ENCODE measurements at places on chromosomes 1 and 21.
A peak's percentile ranks its signal among the peaks of the same experiment; 100 is the strongest.

DNA sequence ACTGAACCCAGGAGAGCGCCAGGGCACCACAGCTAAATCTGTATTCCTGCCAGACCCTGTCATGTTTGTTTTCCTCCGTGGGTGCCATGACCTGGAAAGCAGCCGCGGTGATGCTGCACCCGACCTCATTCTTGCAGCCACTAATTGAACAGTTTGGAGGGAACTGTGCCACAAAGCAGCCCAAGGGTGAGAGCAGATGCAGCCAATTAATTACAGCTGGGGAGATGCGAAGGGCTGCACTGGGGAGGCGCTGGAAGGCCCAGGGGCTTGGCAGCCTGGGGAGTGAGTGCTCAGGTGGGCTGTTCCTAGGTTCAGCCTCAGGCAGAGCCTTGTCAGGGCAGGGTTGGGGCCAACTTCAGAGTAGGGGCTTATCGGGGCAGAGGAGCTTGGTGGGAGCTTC lies 158.4 kb upstream of the CD34 start:
- DNase-seq: no peak

DNA sequence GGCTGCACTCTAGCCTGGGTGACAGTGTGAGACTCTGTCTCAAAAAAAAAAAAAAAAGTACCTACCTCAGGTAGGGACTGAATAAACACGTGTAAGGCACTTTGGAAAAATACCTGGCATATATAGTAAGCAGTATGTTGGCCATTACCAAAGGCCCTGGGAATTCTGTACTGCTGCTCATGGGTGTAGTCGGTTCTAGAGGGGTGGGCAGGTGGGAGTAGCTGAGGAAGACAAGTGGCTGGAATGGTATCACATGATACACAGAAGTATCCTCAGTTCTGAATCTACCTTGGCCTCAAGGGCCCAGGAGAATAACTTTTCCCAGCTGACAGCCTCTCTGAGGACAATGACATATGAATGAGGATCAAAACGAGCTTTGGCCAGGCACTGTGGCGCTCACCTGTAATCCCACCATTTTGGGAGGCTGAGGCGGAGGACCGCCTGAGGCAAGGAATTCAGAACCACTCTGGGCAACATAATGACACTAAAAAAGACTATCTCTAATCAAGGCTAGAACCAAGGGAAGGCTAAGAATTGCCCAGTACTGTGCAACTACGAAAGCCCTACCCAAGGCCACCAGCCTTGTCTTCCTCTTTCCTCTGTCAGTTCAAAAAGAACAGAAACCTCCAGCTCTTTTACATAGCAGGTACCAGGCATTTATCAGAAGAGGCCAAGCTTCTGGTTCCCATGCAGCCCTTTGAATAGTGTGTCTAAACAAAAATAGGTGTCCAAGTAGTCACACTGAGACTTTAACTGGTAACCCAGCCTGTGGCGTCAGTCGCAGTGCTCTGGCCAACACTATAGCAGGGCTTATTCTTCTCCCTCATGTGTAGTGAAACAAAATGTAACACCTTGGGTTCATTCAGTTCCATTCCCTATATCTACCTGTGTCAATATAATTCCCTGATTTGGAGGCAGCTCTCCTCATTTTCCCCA lies 10.2 kb downstream of the MMACHC start:
- no peak for DNase-seq

GRCh38 chr1:3491291-3492246 lies 37.1 kb downstream of the ARHGEF16 start:
- DNase-seq: peak; percentile 54

- no peak for DNase-seq
Observed at GRCh38 chr21:33831962-33832659, 83.5 kb downstream of the ATP5PO start.

GRCh38 chr21:28543975-28544374 lies 448.7 kb downstream of the LTN1 start:
- no peak for DNase-seq

- no peak for DNase-seq
Observed at GRCh38 chr1:244199902-244200301, 148.8 kb downstream of the ZBTB18 start.

GRCh38 chr1:33435096-33435820 lies 4.4 kb upstream of the PHC2 start:
- DNase-seq: peak; percentile 92

- DNase-seq: no peak
Observed at GRCh38 chr1:59176471-59176870, 120.4 kb upstream of the FGGY start.

GRCh38 chr1:59814180-59814900 lies 409 bp upstream of the HOOK1 start:
- DNase-seq: no peak

DNA sequence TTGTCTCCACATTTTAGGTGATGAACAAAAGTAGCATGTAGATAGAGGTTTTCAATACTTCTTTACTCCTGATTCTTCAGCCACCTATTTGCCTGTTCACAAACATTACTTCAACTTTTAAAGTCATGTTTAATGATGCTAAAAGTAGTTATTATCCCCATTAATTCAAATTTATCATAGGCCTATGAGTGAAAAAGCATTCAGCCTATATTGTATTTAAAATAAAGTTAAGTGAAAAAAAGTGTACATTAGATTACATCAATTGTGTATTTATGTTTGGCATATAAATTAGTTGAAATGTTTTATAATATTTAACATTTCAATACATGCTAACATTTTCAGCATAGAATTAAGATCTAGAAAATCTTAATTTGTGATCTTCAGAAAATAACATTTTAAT lies 10.5 kb downstream of the CDKN2C start:
- DNase-seq: no peak

- peak; percentile 81 for DNase-seq
Observed at GRCh38 chr1:224205438-224205840, 22.4 kb downstream of the DEGS1 start.

DNA sequence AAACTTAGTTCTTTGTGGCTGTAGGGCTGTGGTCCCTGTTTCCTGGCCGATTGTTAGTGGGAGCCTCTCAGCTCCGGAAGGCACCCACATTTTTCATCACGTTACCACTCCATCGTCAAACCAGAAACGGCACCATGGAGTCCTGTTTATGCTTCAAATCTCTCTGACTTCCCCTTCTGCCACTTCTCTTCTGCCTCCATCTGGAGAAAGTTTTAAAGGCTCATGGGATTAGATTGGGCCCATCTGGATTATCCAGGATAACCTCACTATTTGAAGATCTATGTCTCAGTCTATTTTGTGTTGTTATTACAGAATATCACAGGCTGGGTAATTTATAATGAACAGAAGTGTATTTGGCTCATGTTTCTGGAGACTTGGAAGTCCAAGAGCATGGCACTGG lies 19.3 kb upstream of the IL22RA1 start:
- no peak for DNase-seq

DNA sequence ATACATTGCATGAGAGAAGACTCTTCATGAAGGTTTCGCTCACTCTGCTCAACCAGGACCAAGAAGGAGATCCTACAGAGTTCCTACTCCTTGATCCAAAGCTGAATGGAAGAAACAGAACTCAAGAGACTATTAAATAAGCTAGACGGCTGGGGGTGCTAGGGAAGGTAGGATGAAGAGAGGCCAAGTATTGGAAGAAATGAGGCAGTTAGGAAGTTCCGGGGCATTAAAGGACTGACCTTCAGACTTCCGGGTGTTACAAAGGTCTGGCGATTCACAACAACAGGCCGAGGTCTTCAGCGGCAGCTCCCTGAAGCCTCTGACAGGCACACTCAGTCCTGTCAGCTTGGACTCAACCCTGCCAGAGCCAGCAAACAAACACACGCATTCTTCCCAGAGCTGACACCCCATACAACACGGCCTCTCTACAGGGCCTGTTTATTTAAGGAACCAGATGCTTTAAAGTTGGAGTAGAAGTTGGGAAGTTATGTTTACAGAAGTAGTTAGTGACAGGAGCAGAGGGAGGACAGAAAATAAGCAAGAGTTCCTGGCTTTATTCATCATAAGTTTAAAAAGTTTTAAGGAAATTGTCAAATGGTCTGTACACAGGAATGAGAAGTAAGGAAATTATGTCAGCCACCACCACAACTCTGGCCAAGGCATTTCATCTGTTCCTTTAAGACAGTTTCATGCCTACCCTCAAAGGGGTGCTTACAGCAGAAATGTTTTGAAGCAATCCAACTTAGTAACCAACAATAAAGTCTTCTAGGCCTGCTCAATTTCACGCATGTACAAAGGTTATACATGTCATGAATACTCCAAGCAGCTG lies 4.7 kb downstream of the SORT1 start:
- DNase-seq: peak; percentile 55
